ENCODE measurements at places on chromosomes 16 and 17. TPM values are rescaled to one million over a fixed set of nuclear protein-coding genes. Genes with fewer than 3 reads are reported as not detected.

DNA sequence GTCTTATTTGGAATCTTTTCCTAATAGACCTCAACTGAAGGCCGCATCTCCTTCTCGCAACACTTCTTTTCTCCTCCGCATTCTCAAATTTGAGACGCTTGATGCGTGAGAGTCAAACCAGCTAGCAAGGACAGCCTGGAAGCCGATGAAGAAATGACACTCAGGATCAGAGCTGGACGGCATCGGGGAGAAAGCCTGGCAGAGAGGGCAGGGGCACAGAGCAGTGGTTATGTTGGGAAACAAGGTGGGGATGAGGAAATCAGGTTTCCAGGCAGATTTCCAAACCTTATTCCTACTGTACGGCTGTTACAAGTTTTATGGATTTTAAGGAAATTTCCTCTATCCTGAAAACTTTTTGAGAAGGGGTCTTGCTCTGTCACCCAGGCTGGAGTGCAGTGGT, 164.6 kb upstream of the RPH3AL start:
- no peak overlapping the region for H3K27ac ChIP-seq
- DNase-seq: no peak
- no peaks in the 10 kb centered on the region for H3K36me3 ChIP-seq
- no peak overlapping the region for H3K4me3 ChIP-seq
- H3K27me3 ChIP-seq: no peaks in the 10 kb centered on the region
- no peaks in the 10 kb centered on the region for H3K4me1 ChIP-seq

The ARL4D gene
- polyA plus RNA-seq: 14.5 TPM

DNA sequence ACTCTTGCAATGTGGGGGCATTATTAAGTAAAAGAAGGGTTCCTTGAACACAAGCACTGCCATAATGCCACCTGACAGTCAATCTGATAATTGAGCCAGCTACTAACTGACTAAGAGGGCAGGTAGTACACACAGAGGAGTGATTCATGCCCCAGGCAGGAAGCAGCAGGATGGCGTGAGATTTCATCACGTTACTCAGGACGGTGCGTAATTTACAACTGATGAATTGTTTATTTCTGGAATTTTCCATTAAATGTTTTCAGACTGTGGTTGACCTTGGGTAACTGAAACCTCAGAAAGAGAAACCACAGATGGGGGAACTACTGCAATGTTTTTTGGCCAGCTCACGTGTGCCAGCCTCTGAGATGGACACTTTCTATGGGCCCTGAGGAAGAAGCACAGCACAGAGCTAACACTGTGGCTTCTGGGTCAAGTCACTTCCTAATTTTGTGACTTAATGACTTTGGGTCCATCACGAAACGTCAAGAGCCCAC, 46.7 kb downstream of the C17orf67 start:
- H3K36me3 ChIP-seq: no peaks in the 10 kb centered on the region
- no peak overlapping the region for H3K4me3 ChIP-seq
- peak; percentile 20 for DNase-seq
- H3K27ac ChIP-seq: no peak overlapping the region

GRCh38 chr17:1119924-1120323, 59.9 kb downstream of the ABR start:
- H3K36me3 ChIP-seq: peaks cover 11% of the 10 kb centered on the region
- DNase-seq: no peak
- peaks cover 12% of the 10 kb centered on the region for H3K4me1 ChIP-seq
- no peak overlapping the region for H3K4me3 ChIP-seq

The EPOP gene
- polyA plus RNA-seq: 0.62 TPM

- H3K4me3 ChIP-seq: no peak overlapping the region
- no peak overlapping the region for H3K27ac ChIP-seq
- DNase-seq: no peak
These were observed 320.5 kb upstream of the TNRC6C start for GRCh38 chr17:77637818-77638575.

DNA sequence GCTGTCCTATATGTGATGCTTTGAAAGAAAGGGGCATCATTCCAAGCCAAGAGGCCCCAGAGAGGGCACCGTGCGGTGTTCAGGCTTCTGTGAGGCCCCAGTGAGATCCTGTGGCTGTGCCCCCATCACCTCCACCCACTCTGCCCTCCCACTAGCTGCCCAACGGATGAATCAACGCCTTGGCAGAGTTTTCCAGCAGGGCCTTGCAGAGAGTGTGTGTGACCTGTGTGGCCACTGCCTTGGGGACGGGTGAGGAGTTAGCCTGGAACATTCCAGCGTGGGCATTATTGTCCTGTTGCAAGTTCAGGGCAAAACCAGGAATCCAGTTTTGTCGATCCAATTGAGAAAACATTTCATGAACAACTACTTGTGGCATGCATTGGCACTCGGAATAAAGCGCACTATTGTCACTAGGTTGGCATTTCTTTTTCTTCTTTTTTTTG, 53.7 kb downstream of the SF3B3 start:
- DNase-seq: no peak
- H3K4me1 ChIP-seq: peaks cover 5% of the 10 kb centered on the region
- H3K27me3 ChIP-seq: no peaks in the 10 kb centered on the region
- no peak overlapping the region for H3K4me3 ChIP-seq

- peaks cover 16% of the 10 kb centered on the region for H3K36me3 ChIP-seq
- H3K4me3 ChIP-seq: no peak overlapping the region
- H3K27ac ChIP-seq: no peak overlapping the region
- no peaks in the 10 kb centered on the region for H3K27me3 ChIP-seq
- H3K4me1 ChIP-seq: no peaks in the 10 kb centered on the region
These were observed 13.0 kb downstream of the ACSF3 start for GRCh38 chr16:89106533-89107202.

The CCL3 gene
- 31.3 TPM for polyA plus RNA-seq

DNA sequence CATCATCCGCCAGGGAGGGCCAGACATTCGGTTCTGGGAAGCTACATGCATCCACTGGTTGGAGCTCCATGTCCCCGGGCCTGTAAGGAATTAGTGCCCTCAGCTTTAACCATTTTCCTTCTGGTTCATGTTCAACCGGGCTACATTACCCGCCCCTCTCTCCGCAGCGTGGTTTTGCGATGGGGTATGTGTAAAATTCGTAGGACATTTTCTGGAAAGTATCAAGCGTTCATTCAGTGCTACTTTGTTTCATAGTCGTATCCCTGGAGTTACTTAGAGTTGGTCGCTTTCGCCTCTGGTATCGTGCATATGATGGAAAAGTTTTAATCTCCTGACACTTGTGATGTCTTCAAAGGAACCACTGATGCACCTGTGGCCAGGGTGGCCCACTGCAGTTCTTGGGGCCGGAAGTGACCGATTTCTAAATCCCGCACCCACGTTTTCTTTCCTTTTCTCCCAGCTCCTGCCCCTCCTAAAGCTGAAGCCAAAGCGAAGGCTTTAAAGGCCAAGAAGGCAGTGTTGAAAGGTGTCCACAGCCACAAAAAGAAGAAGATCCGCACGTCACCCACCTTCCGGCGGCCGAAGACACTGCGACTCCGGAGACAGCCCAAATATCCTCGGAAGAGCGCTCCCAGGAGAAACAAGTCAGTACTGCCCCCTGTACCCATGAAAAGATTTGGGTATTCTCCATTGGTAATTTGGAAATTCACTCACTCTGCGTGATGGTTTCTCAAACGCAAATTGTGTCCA, 637 bp downstream of the RPL23A start:
- H3K36me3 ChIP-seq: peaks cover 39% of the 10 kb centered on the region
- peak overlapping the region; percentile 81 for H3K27ac ChIP-seq
- H3K27me3 ChIP-seq: no peaks in the 10 kb centered on the region
- DNase-seq: no peak

DNA sequence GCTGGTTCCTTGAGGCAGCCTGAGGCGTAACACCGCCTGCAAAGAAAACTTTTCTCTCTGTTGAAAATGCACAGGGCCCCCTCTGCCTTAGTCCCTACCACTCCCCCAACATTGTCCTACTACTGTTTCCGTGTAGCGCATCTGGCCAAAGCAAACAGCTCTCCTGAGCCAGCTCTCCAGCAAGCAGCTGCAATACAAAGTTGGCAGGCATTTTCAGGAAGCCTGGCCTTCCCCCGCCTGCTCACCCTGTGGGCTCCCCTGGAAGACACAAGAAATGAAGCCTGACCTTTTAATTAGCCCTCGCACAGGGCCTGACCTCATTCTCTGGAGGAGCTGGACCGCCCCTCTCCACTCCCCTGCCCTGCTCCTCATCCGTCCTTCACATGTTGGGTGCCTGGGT, 66.7 kb downstream of the SOX9 start:
- no peaks in the 10 kb centered on the region for H3K27me3 ChIP-seq
- no peak overlapping the region for H3K27ac ChIP-seq
- H3K4me3 ChIP-seq: no peak overlapping the region
- no peak for DNase-seq
- H3K4me1 ChIP-seq: no peaks in the 10 kb centered on the region

The SLC52A1 gene
- not detected for polyA plus RNA-seq

- H3K27me3 ChIP-seq: no peaks in the 10 kb centered on the region
- peaks cover 12% of the 10 kb centered on the region for H3K36me3 ChIP-seq
- H3K4me1 ChIP-seq: peaks cover 12% of the 10 kb centered on the region
- no peak for DNase-seq
- H3K4me3 ChIP-seq: no peak overlapping the region
These were observed 15.0 kb downstream of the PAFAH1B1 start for GRCh38 chr17:2608350-2608913.

The USP43 gene
- polyA plus RNA-seq: 0.66 TPM

GRCh38 chr16:47886139-47886538, 269.7 kb downstream of the ABCC12 start:
- no peak overlapping the region for H3K4me3 ChIP-seq
- H3K36me3 ChIP-seq: no peaks in the 10 kb centered on the region
- H3K4me1 ChIP-seq: no peaks in the 10 kb centered on the region
- no peak overlapping the region for H3K27ac ChIP-seq

DNA sequence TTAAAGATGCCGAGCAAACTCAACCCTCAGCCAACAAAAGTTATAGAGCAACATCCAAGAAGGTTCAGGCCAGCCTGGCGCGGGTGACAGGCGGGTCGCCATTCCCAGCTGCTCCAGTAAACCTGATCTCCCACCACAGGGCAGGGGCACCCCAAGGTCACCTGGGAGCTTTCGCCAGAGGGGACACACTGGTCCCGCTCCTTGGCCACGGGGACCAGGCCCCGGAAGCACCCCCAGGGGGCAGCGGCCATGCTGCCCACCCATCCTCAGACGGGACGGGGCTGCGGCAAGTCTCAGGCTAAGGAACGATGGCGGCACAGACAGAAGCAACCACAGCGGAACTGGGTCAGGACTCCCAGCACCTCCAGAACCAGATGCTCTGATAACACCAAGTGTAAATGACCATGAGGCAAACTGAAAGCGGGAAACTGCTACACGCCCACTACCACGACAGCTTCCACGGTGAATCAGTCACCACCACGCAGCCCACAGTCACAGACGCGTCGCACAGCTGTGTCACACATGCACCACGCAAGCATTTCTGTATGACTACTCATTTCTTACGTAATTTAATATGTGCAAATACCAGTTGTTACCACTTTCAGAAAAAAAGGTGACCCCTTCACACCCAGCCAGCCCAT, 14.1 kb upstream of the CCDC154 start:
- H3K27ac ChIP-seq: peak overlapping the region; percentile 98
- H3K36me3 ChIP-seq: peaks cover 5% of the 10 kb centered on the region
- no peak overlapping the region for H3K4me3 ChIP-seq
- no peak for DNase-seq
- no peaks in the 10 kb centered on the region for H3K27me3 ChIP-seq
- peaks cover 34% of the 10 kb centered on the region for H3K4me1 ChIP-seq

The STH gene
- polyA plus RNA-seq: not detected

- no peak overlapping the region for H3K27ac ChIP-seq
- H3K36me3 ChIP-seq: peaks cover 3% of the 10 kb centered on the region
- H3K4me1 ChIP-seq: no peaks in the 10 kb centered on the region
- DNase-seq: no peak
These were observed 1.3 kb upstream of the TRPV1 start for GRCh38 chr17:3610523-3610922.

The TLCD1 gene
- 0.19 TPM for polyA plus RNA-seq

DNA sequence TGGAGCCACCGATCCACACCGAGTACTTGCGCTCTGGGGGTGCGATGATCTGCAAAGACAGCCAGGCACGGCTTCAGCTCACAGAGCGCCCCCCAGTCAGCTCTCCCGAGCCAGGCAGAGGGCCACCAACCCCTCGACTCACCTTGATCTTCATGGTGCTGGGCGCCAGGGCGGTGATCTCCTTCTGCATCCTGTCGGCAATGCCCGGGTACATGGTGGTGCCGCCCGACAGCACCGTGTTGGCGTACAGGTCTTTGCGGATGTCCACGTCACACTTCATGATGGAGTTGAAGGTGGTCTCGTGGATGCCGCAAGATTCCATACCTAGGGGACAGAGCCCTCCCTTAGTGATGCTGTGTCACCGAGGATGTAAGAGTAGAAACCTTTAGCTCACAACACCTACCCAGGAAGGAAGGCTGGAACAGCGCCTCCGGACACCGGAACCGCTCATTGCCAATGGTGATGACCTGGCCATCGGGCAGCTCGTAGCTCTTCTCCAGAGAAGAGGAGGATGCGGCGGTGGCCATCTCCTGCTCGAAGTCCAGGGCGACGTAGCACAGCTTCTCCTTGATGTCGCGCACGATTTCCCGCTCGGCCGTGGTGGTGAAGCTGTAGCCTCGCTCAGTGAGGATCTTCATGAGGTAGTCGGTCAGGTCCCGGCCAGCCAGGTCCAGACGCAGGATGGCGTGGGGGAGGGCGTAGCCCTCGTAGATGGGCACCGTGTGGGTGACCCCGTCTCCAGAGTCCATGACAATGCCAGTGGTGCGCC, 1.6 kb downstream of the ACTG1 start:
- no peaks in the 10 kb centered on the region for H3K27me3 ChIP-seq
- H3K4me3 ChIP-seq: peak overlapping the region; percentile 84

The SLC38A8 gene
- not detected for polyA plus RNA-seq

The FNDC8 gene
- polyA plus RNA-seq: not detected

The LDHD gene
- polyA plus RNA-seq: not detected

All from B cell (primary cell).